ENCODE measurements at places on chromosomes 13 and 19. TPM values are rescaled to one million over a fixed set of nuclear protein-coding genes. Genes with fewer than 3 reads are reported as not detected.

The ATCAY gene
- not detected for total RNA-seq

The CEACAM7 gene
- total RNA-seq, result 0.15 TPM

The FFAR1 gene
- not detected for total RNA-seq

The CYP2A6 gene
- total RNA-seq, result not detected

The TMEM255B gene
- 5.2 TPM for total RNA-seq

The ZNF841 gene
- total RNA-seq, result 16.0 TPM

The NLRP11 gene
- total RNA-seq, result not detected

The RFC3 gene
- 9.8 TPM for total RNA-seq

The SLC25A41 gene
- total RNA-seq, result not detected

The SYNE4 gene
- total RNA-seq, result 15.5 TPM

The LPAR6 gene
- 44.2 TPM for total RNA-seq

The BCAM gene
- total RNA-seq, result 75.4 TPM

The ZNF835 gene
- total RNA-seq, result 8.0 TPM

The PSPN gene
- total RNA-seq, result 0.66 TPM

The IGFL1 gene
- not detected for total RNA-seq

The LGALS4 gene
- total RNA-seq, result 16.4 TPM

DNA sequence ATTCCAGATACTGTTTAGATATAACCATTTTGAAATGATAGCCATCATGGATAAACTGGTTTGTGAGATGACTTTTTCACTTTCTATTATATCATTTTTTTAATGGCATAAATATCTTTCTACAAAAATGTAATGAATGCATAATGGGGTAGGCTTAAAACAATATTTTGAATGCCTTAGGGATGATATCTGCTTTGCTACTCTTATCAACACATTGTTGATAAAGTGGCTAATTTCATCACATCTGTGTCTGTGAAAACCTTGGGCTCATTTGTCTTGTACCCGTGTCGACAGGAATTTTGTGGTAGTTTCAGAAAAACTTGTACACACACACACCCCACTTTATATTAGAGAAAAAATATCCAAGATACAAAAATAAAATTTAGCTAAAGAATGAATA, 44.1 kb downstream of the SLITRK6 start:
- DNase-seq, result no peak

- no peak for DNase-seq
These were observed 14.9 kb downstream of the TIMM13 start for GRCh38 chr19:2412449-2412848.

DNA sequence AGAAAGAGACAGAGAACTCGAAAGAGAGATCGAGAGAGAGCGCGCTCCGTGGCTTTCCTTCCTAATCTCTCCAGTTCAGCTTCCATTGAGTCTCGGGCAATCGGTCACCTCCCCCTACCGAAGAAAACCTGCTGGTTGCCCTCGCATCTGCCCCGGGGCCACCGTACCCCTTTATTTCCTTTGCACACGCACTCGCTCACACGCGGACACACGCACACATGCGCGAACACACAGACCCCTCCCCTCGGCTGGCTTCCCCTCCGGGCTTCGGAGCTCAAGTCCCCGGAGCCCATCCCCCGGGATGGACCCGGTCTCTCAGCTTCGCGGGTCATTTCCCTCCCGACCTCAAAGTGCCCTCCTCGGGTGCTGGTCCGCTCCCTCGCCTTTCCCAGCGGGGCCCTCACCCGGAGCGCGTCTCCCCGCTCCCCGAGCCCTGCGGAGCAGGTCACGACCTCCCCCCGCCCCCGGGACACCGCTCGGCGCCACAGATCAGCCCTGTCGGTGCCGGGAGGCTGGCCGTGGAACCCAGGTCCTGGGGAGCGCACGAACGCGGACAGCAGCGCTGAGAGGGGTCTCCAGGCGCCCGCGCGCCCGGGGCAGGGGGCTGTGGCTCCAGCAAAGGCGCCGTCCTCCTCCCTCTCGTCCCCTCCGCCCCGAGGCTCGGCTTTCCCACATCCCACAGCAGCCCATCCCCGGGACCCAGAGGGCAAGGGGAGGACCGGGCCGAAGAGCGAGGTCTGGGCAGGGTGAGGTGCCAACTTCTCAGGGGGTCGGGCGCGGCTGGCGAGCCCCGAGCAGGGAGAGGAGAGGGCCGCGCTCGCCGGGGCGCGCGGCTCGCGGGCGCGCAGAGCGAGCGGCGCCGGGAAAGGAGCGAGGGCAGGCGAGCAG, 1.8 kb downstream of the DACH1 start:
- DNase-seq, result no peak

- no peak for DNase-seq
These were observed 248.3 kb downstream of the TSHZ3 start for GRCh38 chr19:31100981-31101380.

- DNase-seq, result peak; percentile 18
These were observed 389.2 kb downstream of the DIAPH3 start for GRCh38 chr13:59774491-59774971.

DNA sequence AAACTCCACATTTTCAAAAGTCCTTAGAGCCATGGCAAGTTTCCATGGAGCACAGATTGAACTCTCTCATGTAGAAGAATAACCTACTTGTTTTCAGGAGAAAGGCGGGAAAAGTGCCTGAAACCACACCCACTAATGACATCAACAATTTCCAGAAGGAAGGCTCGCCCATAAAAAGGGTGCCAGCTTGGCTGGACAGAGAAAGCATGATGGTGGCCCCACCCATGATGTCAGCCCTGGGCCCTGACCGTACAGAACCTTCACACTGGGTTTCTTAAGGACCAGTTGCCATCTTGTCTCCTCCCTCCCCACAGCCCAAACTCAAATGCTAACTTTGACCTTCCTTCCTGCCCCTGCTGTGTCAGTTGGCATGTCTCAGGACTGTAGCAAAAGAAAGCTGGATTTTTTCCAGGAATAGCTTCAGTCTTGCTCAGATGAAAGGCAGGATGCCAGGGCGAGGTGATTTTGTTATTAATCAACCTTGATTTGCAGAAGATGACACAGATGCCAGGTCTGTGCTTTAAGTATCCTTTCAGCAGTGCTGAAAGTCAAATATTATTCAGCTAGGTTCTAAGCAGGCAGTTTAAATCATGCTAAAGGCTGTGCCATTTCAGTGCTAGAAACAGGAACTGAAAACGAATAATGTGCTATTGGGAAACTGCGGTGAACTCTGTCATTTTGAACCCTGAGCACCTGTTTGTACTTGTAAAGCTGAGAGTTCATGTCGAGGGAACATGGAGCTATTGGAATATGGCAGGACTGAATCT, 89.5 kb upstream of the RFC3 start:
- DNase-seq, result no peak

- no peak for DNase-seq
These were observed 5.2 kb downstream of the TLE6 start for GRCh38 chr19:2982561-2982960.

- no peak for DNase-seq
These were observed 140 bp downstream of the PLEKHJ1 start for GRCh38 chr19:2236064-2236313.

DNA sequence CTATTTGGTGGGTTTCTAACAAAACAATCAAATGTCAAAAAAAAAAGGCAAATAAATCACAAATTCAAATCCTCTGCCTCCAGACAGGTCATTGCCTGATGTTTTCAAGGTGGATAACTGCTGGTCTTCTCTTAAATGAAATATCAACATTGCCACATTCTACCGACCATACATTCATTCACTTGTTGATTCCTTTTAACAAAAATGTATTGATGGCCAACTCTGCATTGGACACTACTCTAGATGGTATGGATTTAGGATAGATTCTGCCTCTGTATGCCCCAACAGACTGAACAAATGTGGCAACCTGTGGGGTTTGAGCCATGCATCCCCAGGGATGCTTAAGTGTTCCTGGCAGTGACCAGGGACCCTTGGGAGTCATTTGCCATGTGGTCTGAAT, 87.6 kb upstream of the STK24 start:
- no peak for DNase-seq

DNA sequence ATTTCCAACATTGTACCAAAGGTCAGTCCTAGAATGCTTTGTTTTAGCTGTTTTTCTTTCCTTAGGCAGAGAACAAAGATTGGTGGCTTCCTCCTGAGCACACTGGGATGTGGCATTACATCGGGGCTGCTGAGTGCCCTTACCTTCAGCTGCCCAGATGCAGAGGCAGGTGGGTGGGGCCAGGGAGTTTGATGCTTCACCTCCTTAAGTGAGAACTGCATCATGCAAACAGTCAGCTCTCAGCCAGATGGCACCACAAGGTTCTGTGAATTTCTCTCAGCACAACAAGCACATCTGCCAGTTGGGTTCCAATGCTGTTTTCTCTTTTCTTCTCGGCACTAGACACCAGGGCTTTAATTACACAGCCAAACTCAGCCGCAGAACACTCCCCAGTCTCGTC, 87.4 kb upstream of the UBL3 start:
- DNase-seq, result no peak

- DNase-seq, result no peak
These were observed 62.4 kb downstream of the SERTM1 start for GRCh38 chr13:36736119-36736726.

- DNase-seq, result no peak
These were observed 10.7 kb upstream of the FLT1 start for GRCh38 chr13:28505543-28506135.

GRCh38 chr13:28451482-28452217, 43.3 kb downstream of the FLT1 start:
- no peak for DNase-seq

- no peak for DNase-seq
These were observed at the start of gene HCN2 for GRCh38 chr19:589693-590395. Gene HCN2 (plus strand): TSS chr19:589881. CDS start chr19:589946, 65 bp downstream.

- no peak for DNase-seq
These were observed 54.9 kb upstream of the PCDH8 start for GRCh38 chr13:52903320-52903719.

DNA sequence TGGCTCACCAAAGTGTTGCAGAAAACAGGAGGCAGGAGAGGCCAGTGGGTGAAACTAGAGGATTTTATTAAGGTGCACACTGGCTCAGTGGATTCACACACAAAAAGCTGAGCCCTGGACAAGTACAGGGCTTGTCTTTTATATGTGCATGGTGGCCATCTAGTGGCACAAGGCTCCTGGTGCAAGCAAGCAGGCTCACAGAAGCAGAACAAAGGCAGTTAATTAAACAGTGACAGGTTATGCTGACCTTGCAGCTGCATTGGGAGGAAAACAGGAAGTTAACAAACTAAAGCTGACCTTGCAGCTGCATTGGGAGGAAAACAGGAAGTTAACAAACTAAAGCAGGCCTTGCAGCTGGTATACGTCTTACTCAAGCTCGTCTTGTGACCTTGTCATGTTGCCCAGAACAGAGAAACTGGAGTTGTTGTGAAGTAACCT, 65.3 kb upstream of the ZNF681 start:
- no peak for DNase-seq

- DNase-seq, result no peak
These were observed 3.2 kb downstream of the TPT1 start for GRCh38 chr13:45337803-45338202.

DNA sequence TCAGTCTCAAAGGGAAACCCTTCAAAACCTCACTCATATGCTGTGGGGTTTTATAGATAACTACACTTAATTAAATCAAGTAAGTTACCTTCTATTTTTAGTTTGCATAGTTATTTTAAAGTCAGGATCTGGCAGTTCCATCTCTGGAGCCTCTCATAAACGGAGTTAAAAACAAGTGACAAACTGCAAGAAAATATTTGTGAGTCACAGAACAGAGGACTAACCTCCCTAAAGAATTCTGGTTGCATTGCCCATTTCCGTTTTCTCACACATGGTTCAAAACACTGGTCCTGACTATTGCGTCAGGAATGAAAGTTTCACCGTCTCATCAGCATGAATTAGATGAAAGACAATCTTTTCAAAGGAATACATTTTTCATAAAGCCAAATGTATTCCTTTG, 10.6 kb downstream of the RXFP2 start:
- no peak for DNase-seq

DNA sequence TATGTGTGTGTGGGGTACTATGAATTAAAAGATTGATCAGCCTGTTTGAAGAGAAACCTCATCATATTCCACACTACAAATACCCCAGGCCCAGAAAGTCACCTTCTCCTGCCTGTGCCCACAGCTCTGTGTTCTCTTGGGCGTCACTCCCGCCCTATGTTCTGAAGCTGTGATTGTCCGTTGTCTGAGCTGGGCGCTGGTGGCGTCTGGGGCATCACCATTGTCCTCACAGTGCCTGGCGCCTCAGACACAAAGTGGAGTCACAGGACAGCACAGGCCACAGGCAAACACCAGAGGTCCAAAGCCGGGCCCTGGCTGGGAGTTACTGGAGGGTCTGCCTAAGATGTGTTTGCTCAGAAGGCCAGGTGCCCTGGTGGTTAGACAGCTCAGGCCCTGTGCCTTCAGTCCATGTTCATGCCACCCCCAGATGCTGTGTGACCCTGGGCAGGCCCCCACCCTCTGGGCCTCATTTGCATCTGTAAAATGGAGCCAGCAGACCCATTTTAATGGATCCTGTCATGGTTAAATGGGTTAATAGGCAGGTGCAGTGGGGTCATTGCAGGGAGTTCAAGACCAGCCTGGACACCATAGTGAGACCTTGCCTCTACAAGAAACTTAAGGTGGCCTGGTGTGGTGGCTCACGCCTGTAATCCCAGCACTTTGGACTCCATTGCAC, 34.5 kb downstream of the DNM2 start:
- no peak for DNase-seq

- no peak for DNase-seq
These were observed 525 bp downstream of the BORA start for GRCh38 chr13:72728290-72728605.

DNA sequence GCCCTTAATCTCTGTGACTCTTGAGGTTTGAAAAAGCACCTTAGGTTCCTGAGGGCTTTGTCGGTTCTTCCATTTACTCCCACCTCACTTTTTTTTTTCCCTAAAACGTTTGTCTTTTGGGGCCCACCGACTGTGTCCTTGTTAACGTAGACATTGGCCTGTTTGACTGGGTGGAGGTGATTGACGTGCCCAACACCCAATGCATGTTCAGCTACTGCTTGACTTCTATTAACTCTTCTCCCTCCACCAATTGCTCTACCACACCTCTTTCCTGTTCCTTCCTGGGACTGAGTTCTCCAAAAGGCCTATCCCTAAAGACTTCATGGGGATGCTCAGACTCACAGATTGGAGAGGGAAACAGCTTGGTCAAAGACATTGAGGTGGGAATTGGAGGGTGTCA, 17.3 kb downstream of the CKM start:
- DNase-seq, result no peak

DNA sequence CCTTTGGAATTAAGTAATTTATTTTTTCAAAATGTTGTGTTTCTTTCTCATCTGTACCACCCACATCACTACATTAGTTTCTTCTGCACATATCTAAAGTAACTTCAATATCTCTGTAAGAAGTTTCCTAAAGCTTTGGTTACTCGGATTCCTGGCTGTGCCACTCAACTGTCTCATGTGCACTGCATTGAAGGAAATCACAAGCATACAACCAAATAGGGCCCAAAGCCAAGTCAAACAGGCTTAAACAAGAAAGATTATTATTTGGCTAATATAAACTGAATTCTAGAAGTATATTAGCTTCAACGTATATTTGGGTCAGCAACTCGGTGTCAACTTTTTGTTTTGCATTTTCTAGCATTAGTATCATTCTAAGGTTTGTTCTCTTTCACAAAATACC, 1647.6 kb upstream of the SPRY2 start:
- no peak for DNase-seq

- DNase-seq, result no peak
These were observed 573.7 kb downstream of the IRS2 start for GRCh38 chr13:109212650-109213049.

GRCh38 chr19:35329323-35329722, 336 bp downstream of the CD22 start:
- no peak for DNase-seq

GRCh38 chr13:36549126-36549702, 116.9 kb downstream of the CCNA1 start:
- no peak for DNase-seq
